ENCODE measurements at places on chromosomes 2 and 18. TPM values are rescaled to one million over a fixed set of nuclear protein-coding genes. Genes with fewer than 3 reads are reported as not detected.

The TSPYL6 gene
- total RNA-seq, result not detected

The PDE11A gene
- not detected for total RNA-seq

The ARHGAP15 gene
- 44.8 TPM for total RNA-seq

The ABCB6 gene
- total RNA-seq, result 13.2 TPM

The PARD6G gene
- total RNA-seq, result 1.4 TPM

The VIT gene
- total RNA-seq, result not detected

DNA sequence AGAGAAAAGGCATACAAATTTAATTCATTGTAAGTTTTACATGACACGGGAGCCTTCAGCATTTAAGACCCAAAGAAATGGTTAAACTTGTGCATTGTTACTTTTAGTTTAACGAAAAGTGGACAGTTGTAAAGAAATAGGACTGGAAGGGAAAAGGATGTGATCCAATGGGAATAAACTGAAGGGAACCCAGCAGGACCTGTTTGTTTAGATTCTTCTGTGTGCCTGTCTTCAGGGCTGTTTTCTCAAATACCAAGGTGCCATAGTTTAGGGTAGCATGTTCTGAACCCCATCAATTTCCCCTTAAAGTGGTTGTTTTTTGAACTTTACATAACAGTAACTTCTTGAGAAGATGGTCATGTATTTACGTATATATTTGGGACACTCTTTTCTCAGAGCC, 30.3 kb upstream of the CABLES1 start:
- DNase-seq, result no peak
- H3K36me3 ChIP-seq, result no peaks in the 10 kb centered on the region
- no peaks in the 10 kb centered on the region for H3K4me1 ChIP-seq
- no peak overlapping the region for H3K4me3 ChIP-seq
- H3K27me3 ChIP-seq, result no peaks in the 10 kb centered on the region

GRCh38 chr18:73741946-73742345, 405.7 kb downstream of the FBXO15 start:
- no peak overlapping the region for H3K27ac ChIP-seq
- no peaks in the 10 kb centered on the region for H3K27me3 ChIP-seq
- H3K4me1 ChIP-seq, result no peaks in the 10 kb centered on the region

- H3K27me3 ChIP-seq, result no peaks in the 10 kb centered on the region
- H3K27ac ChIP-seq, result no peak overlapping the region
- no peaks in the 10 kb centered on the region for H3K36me3 ChIP-seq
- H3K4me3 ChIP-seq, result no peak overlapping the region
- no peaks in the 10 kb centered on the region for H3K4me1 ChIP-seq
Observed at GRCh38 chr2:185952100-185952499, 213.5 kb downstream of the FSIP2 start.

- H3K27ac ChIP-seq, result no peak overlapping the region
- DNase-seq, result no peak
- no peaks in the 10 kb centered on the region for H3K4me1 ChIP-seq
- H3K4me3 ChIP-seq, result no peak overlapping the region
- H3K36me3 ChIP-seq, result no peaks in the 10 kb centered on the region
- H3K27me3 ChIP-seq, result no peaks in the 10 kb centered on the region
Observed at GRCh38 chr18:55136864-55137263, 177.6 kb upstream of the CCDC68 start.

DNA sequence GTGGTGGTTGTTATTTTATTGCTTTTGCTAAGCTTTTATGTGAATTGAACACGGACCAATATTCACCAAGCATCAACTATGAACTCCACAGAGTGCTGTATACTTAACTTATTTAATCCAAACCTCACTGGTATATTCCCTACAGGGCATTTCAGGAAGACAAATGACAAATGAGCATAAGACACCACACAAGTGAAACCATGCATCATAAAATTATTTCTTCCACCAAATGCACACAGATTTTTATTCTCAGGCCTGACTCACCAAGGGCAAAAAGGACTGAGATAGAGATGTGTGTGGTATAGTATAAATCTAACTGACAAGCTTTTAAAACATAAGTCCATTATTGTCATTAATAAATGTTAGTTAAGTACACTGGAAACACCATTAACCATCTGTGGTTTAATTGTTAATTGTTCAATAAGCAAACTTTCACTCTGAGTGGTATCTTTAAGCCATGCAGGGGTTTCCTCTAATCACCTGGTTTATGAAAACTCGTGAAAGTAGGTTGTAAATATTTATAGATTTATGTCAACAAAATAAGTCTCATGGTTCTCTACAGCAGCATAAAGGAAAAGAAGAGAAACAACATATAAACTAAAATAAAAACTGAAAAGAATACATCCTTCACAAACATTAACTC, 77.6 kb upstream of the CRIM1 start:
- no peak overlapping the region for H3K27ac ChIP-seq
- H3K4me1 ChIP-seq, result no peaks in the 10 kb centered on the region
- no peaks in the 10 kb centered on the region for H3K27me3 ChIP-seq
